Fibroblast of mammary gland (primary cell): ENCODE measurements at places on chromosomes 2 and 18.

DNA sequence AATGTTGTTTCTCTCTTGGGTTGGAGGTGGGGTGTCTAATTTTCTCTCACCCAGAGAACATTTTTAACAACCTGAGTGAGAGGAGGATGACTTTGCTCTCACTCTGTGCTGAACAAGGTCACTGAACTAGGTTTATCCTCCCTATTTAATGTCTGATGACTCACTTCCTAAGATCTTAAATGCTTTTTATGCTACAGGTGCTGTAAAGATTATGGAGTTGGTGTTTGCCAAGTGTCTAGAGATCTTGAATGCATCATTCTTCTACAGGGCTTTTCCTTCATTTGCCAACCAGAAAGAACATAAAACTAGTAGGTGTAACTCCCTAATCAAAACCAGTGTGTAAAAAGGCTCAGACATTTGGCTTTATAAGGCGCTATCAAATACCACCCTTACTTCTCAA lies 350.5 kb upstream of the ETAA1 start:
- DNase-seq: no peak

DNA sequence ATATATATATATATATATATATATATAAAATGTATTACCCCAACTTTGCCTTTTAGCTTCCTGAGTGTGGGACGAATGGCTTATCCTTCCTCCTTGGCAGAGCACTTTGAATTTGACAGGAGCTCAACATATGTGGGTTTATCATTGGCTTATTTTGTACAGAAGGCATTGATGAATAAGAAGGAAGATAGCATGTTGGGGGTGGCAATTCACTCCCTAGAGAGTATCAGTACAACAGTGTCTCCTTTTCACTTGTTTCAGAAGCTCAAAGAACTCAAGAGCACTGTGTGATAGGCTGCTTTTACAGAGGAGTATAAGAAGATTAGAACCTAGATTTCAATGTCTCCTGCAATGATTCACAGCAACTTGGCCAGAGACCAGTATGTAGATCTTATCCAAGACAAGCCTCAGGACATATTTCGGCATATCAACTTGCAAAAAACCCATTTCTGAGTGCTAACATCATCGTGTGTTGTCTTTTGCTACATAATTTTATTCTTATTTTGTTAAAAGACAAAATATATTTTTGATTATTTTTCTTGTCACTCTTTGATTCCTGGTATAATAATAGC lies 345.8 kb downstream of the SOCS6 start:
- peak; percentile 48 for DNase-seq

GRCh38 chr18:29838556-29838955 lies 1204.0 kb downstream of the DSC3 start:
- DNase-seq: no peak

DNA sequence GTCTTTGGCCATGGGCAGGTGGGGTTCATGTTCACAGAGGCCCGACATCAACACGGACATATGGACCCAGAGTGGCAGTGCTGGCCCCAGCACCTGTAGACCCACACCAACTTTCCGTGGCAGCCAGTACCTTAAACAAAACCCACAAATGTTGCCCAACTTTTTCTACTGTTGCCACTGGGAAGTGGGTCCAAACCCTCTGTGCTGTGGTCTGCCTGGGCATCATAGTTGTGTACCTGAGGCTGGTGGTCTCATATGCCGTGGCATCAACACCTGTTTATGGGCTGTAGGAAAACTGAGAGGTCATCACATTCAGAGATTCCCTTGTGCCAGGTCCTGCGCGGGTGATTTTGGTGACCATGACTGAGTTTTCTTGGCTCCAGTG lies 79.9 kb downstream of the SH3RF3 start:
- no peak for DNase-seq

GRCh38 chr2:163527381-163527780 lies 208.4 kb downstream of the FIGN start:
- no peak for DNase-seq

GRCh38 chr2:112699984-112700667 lies 20.7 kb upstream of the NT5DC4 start:
- no peak for DNase-seq

DNA sequence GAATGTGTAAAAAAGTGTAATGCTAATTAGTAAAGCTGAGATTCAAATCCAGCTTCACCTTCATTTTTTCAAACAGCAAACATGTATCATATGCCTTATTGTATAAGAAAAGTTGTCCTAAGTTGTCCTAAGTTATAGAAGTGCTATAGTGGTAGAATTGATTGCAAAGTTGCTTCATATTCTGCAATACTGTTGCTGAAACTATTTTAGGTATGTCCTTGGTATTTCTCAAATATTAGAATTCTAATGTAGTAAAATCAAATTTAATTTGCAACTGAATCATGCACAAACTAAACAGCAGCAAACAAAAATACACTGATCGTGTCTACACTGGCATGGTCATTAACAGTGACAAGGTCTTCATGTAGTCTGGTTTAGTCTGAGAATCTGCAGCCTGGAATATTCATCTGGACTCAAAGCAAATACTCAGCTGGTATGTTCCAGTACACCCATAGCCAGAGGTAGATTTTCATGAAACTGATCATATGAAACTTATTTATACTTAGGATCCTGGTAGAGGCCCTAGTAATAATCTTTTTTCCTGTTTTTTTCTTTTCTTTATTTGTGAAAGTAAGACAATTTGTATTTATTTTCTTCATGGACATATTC lies 555.6 kb upstream of the ZEB2 start:
- DNase-seq: no peak

DNA sequence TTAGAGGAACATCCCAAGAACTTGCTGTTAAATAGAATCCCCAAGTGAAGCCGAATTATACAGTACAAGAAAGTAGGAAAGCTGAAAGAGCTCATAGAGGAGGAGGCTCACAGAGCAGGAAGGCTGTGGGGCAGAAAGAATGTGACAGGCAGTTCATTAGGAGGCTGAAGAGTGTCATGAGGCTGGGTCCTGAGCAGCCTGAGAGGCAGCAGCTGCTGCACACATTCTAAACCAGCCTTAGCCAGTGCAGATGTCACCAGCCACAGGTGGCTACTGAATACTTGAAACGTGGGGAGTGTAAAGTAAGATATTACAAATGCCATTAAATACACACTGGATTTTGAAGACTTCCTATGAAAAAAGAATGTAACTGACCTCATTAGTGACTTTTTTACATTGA lies 490.2 kb upstream of the KLHL29 start:
- no peak for DNase-seq

DNA sequence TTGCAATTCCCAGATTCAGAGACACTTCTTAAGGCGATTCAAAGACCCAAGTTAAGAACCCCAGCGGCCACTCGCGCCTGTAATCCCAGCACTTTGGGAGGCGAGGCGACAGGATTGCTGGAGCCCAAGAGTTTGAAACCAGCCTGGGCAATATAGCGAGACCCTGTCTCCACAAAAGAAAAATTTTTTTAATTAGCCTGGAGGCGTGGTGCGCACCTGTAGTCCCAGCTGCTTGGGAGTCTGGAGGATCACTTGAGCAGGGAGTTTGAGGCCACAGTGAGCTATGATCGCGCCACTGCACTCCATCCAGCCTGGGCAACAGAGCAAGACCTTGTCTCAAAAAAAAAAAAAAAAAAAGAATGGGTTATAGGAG lies 585 bp upstream of the ANAPC1 start:
- DNase-seq: no peak

DNA sequence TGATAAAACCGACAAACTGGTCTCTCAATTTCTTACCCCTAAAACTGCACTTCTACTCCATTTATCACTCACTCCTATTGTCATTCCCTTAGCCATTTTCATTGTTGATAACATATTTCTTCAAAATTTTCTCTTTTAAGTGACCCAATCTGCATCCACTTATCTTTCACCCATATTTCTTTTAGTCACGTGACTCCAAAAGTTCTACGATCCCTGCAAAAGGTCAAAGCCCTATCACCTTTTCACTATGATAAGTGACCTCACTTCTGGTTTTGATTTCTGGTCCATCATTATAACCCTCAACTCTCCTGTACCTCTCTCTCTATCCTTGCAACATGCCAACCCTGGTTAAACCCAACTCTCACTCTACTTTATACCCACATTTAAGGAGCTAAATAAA lies 49.1 kb downstream of the LRATD1 start:
- no peak for DNase-seq

GRCh38 chr2:208266936-208267335 lies 881 bp downstream of the PIKFYVE start:
- DNase-seq: peak; percentile 53

GRCh38 chr2:97005353-97005752 lies 19.0 kb upstream of the FAM178B start:
- DNase-seq: peak; percentile 2

DNA sequence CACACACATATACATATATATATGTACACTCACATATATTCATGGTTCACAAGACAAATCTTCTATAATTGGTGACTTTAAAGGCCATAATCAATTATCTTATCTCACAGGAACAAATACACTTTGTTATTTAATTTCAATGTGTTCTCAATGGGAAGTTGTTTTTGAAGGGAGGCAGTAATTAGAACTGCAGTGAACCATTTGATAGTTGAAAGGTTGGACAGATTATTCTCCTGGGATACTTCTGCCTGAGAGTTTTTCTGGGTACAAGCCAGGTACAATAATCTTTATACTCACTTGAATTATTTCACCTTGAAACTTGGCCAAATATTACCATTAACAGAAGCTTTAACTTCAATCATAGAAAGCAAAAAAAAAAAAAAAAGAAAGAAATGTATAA lies 546.6 kb upstream of the LRRTM4 start:
- DNase-seq: no peak

- DNase-seq: no peak
Measured at GRCh38 chr2:224613543-224614286, 28.6 kb upstream of the CUL3 start.

DNA sequence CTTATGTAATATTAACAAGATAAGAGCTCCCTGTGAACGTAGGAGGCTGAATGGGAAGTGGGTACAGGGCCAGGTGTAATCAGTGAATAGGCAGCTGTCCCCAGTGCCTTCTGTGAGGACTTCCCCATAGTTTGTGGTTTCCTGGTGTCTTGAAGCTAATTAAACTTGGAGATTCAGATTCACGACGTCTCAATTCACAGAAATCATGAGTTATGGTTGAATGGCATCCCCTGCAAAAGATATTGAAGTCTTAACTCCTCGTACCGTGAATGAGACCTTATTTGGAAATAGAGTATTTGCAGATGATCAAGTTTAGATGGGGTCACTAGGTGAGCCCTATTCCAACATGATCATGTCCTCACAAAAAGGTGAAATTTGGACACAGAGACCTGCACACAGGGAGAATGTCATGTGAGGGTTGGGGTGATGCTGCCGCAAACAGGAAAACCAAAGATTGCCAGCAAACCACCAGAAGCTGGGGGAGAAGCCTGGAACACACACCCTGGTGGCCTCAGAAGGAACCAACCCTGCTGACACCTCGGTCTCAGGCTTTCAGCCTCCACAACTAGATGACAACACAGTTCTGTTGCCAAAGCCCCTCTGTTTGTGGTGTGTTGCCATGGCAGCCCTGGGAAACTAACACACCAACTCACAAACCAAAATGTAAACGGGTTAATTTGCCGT lies 13.2 kb downstream of the ARL4C start:
- DNase-seq: no peak

DNA sequence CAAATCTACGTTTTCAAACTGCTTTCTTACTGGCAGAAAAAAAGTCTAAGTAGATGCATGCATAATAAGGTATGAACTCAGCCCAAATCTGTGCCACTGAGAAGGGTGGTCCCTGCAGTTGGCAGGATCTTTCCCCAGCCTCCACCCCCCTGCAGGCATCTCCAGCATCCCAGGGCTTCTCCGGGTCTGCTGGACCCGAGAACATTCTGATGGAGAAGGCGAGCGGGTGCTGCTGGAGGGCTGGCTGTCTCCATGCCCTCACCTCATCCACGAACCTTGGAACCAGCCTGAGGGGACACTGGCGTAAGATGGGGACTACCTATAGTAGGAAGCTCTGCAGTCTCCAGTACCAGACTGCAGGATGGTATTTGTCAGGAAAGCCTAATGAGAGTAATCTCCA lies 198.9 kb downstream of the HDAC4 start:
- DNase-seq: no peak

DNA sequence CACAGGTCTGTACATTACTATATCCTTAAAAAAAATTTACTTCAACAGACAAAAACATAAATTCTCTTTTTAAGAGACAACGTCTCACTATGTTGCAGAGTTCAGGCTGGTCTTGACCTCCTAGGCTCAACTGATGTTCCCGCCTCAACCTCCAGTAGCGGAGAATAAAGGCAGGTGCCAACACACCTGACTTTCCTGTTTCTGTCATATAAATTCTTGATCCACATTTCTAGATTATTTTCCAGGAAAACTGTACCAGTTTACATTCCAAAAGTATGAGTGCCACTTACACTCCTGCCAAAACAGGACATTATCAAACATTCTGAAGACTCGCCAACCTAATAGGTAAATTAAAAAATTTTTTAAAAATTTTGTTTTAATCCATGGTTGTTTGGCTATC lies 48.6 kb downstream of the PUM2 start:
- DNase-seq: no peak

GRCh38 chr2:26244309-26245230 lies at the start of the genes HADHA and HADHB:
HADHA (minus strand) TSS chr2:26244632; CDS start chr2:26244596, 36 bp downstream.
HADHB (plus strand) TSS chr2:26244939; CDS start chr2:26254255, 9,316 bp downstream.
- peak; percentile 91 for DNase-seq
